Muscle of leg (tissue), 16 donors: ENCODE measurements at places on chromosomes 13 and 19. TPM values are rescaled to one million over a fixed set of nuclear protein-coding genes. Genes with fewer than 3 reads are reported as not detected.

GRCh38 chr19:16462757-16463250 lies 9.0 kb downstream of the EPS15L1 start:
- DNase-seq = no peak

DNA sequence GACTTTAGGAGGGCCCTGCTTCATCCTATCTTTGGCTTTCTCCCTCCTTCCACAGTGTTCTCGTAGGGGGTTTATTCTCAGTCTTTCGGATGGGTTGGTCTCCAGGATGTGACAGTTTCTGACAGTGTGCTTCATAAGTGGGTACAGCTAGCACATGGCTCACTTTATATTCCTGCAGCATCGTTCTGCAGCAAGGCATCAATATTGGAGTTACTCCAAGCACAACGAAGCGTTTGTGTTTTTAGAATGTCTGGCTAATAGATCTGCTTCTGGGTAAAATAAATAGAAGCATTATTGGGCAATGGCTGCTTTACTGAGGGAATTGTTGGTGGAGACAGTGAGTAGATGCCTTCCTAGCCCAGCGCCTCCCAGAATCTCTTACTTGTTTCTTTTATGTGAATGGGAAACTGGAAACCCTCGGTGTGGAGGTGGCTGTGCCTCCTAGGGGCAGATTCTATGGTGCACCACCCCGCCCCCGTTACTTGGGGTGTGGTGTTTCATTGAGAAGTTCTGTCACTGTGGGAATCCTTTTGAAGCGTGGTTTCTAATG lies 2.0 kb downstream of the FARP1 start:
- DNase-seq = peak; percentile 36

The KIR2DL3 gene
- not detected for total RNA-seq

The SIPA1L3 gene
- 6.8 TPM for total RNA-seq
